ENCODE measurements at places on chromosomes 12 and 14. TPM values are rescaled to one million over a fixed set of nuclear protein-coding genes. Genes with fewer than 3 reads are reported as not detected.

DNA sequence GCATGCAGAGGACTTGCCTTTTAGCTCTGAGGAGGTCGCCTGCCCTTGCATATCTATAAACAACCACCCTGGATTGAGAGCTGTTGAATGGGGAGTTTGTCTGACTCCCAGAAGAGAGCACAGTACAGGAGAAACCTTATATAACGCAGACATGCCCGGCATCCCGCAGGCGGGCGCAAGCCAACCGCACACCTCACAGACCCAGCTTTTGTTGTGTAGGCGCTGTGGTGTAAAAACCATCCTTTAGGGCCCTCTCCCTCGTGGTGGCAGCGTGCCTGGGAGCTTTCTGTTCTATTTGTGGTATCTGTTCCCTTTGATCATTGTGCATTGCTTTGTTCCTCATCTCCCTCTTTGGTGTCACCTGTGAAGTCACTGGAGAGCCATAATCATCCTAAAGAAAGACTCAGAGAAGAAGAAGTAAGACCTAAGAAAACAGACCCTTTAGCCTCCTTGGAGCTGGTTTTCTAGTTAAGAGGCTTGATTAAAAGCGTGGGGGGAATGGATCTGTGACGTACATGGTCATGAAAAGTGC, 77.7 kb downstream of the ETV6 start:
- H3K4me1 ChIP-seq: peaks cover 25% of the 10 kb centered on the region
- no peak overlapping the region for H3K4me3 ChIP-seq
- no peaks in the 10 kb centered on the region for H3K27me3 ChIP-seq
- no peaks in the 10 kb centered on the region for H3K36me3 ChIP-seq

The HCAR1 gene
- 0.72 TPM for total RNA-seq

The ERBB3 gene
- 58.1 TPM for total RNA-seq

- DNase-seq: no peak
- H3K27ac ChIP-seq: no peak overlapping the region
- H3K27me3 ChIP-seq: no peaks in the 10 kb centered on the region
- no peaks in the 10 kb centered on the region for H3K36me3 ChIP-seq
- H3K4me3 ChIP-seq: no peak overlapping the region
Measured at GRCh38 chr12:123941000-123941399, 31.6 kb downstream of the CCDC92 start.

The MTERF2 gene
- 15.0 TPM for total RNA-seq

GRCh38 chr12:52202361-52203078, 10.7 kb upstream of the KRT80 start:
- H3K4me3 ChIP-seq: no peak overlapping the region
- no peaks in the 10 kb centered on the region for H3K36me3 ChIP-seq
- no peaks in the 10 kb centered on the region for H3K27me3 ChIP-seq
- DNase-seq: peak; percentile 90

The SNX6 gene
- total RNA-seq: 83.2 TPM

DNA sequence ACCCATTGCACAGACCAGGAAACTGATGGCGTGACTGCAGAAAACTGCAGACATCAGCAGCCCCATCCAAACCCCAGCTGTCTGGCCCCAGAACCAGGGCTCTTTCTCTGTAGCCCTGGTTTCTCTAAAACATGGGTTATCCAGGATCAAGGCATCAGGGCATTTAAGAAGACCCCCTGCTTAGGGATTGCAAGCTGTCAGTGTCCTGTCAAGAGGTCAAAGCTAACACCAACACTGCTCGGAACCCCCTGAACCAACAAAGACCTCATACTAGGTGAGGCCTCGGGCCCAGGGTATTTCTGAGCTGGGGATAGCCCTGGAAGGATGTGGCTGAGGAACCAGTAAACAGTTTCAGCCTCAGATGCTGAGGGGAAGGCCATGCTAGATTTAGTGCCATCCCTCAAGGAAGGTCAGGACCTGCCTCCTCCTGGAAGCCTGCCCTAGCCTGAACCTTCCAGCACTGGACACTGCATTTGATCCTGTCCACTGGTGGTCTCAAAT, 39.2 kb downstream of the BCL11B start:
- H3K27me3 ChIP-seq: no peaks in the 10 kb centered on the region
- H3K27ac ChIP-seq: no peak overlapping the region
- no peak overlapping the region for H3K4me3 ChIP-seq
- no peaks in the 10 kb centered on the region for H3K36me3 ChIP-seq

DNA sequence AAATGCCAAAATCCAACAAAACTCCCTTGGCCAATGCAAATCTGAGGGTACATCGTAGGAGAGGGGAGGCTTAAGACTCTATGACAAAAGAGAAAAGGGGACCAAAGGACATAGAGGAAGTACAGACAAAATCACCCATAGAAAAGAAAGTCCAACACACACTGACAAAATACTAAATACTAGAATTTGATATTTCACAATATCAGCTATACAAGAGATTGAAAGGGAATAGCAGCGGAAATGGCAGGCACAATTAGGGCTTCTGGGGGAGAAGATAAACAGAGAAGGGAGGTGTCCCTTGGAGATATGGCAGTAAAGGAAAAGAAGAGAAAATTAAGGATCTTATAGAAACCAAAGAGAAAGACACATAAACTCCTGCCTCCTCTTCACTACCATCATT, 29.0 kb downstream of the ATP2B1 start:
- H3K4me3 ChIP-seq: no peak overlapping the region
- H3K36me3 ChIP-seq: no peaks in the 10 kb centered on the region
- H3K27ac ChIP-seq: no peak overlapping the region
- no peaks in the 10 kb centered on the region for H3K27me3 ChIP-seq
- no peaks in the 10 kb centered on the region for H3K4me1 ChIP-seq
- DNase-seq: no peak

The B4GALNT3 gene
- total RNA-seq: 12.5 TPM

The PLA2G1B gene
- total RNA-seq: not detected

The CMA1 gene
- total RNA-seq: 2.1 TPM

The RIMBP2 gene
- 51.7 TPM for total RNA-seq

The CATSPERB gene
- 2.1 TPM for total RNA-seq

GRCh38 chr14:56805201-56805991, 4.9 kb downstream of the OTX2 start:
- H3K36me3 ChIP-seq: no peaks in the 10 kb centered on the region
- H3K27ac ChIP-seq: no peak overlapping the region
- peaks cover 88% of the 10 kb centered on the region for H3K27me3 ChIP-seq
- H3K4me3 ChIP-seq: no peak overlapping the region
- DNase-seq: no peak
- H3K4me1 ChIP-seq: no peaks in the 10 kb centered on the region

The AMIGO2 gene
- 8.7 TPM for total RNA-seq

DNA sequence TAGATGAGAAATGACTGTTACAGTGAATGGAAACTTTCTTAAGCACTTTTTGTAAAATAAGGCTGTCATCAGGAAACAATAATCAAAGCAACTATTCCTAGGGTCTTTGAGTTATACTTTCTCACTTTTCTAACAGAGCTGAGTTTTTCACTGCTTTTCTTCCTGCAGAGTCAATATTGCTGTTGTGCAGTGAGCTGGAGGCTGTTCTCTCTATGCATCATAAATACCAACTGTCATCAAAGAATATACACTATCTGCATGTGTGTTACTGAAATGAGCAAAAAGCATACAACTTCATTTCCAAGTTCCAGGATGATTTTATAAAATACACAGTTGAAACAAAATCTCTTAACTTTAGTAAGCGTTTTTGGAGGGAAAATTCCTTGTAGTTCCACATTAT, 110.4 kb upstream of the CPSF6 start:
- H3K27me3 ChIP-seq: no peaks in the 10 kb centered on the region
- H3K36me3 ChIP-seq: no peaks in the 10 kb centered on the region
- no peak for DNase-seq

GRCh38 chr12:59080101-59080500, 159.8 kb upstream of the LRIG3 start:
- H3K36me3 ChIP-seq: no peaks in the 10 kb centered on the region
- H3K27ac ChIP-seq: no peak overlapping the region
- no peaks in the 10 kb centered on the region for H3K27me3 ChIP-seq

- peaks cover 34% of the 10 kb centered on the region for H3K4me1 ChIP-seq
- H3K36me3 ChIP-seq: peaks cover 2% of the 10 kb centered on the region
- H3K27ac ChIP-seq: peak overlapping the region; percentile 86
- H3K4me3 ChIP-seq: no peak overlapping the region
Measured at GRCh38 chr14:65074449-65075150, 27.7 kb downstream of the MAX start.

The PLCZ1 gene
- total RNA-seq: not detected

DNA sequence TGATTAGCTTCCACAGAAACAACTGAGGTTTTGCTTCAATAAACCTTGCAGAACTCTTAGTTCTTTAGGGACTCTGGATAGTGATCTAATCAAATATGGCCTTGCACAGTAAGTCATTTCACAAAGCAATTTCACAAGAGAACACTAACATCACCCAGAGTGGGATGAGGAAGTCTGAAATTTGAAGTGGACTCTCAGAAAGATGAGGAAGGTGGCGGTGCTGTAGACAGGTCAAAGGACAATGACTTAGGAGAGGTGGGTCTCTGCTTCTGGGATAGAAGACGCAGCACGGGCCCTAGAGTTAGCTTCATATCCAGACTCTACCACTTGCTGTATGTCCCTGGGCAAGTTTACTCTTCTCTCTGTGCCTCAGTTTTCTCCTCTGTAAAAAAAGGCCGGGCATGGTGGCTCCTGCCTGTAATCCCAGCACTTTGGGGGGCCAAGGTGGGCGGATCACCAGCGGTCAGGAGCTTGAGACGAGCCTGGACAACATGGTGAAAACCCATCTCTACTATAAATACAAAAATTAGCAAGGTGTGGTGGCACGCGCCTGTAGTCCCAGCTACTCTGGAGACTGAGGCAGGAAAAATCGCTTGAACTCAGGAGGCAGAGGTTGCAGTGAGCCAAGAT, 18.9 kb downstream of the FOS start:
- no peak overlapping the region for H3K4me3 ChIP-seq
- no peaks in the 10 kb centered on the region for H3K27me3 ChIP-seq
- DNase-seq: no peak
- no peak overlapping the region for H3K27ac ChIP-seq
- no peaks in the 10 kb centered on the region for H3K36me3 ChIP-seq

- no peak overlapping the region for H3K27ac ChIP-seq
- no peaks in the 10 kb centered on the region for H3K4me1 ChIP-seq
- no peaks in the 10 kb centered on the region for H3K27me3 ChIP-seq
- no peaks in the 10 kb centered on the region for H3K36me3 ChIP-seq
- H3K4me3 ChIP-seq: no peak overlapping the region
- no peak for DNase-seq
Measured at GRCh38 chr14:98953551-98954348, 318.2 kb downstream of the BCL11B start.

- H3K36me3 ChIP-seq: no peaks in the 10 kb centered on the region
- no peak overlapping the region for H3K27ac ChIP-seq
- no peak overlapping the region for H3K4me3 ChIP-seq
- no peaks in the 10 kb centered on the region for H3K27me3 ChIP-seq
Measured at GRCh38 chr12:40581889-40582288, 110.3 kb upstream of the CNTN1 start.

- no peak for DNase-seq
- H3K27me3 ChIP-seq: no peaks in the 10 kb centered on the region
- no peak overlapping the region for H3K4me3 ChIP-seq
Measured at GRCh38 chr12:116954710-116955381, 44.1 kb downstream of the FBXW8 start.

GRCh38 chr12:120834489-120835303, 69.5 kb downstream of the SPPL3 start:
- no peaks in the 10 kb centered on the region for H3K27me3 ChIP-seq
- H3K27ac ChIP-seq: no peak overlapping the region
- H3K36me3 ChIP-seq: no peaks in the 10 kb centered on the region
- no peak for DNase-seq
- H3K4me1 ChIP-seq: no peaks in the 10 kb centered on the region
- H3K4me3 ChIP-seq: no peak overlapping the region

The TAS2R7 gene
- not detected for total RNA-seq

The CMAS gene
- 29.2 TPM for total RNA-seq

GRCh38 chr12:108633534-108634248, at the start of gene SELPLG:
SELPLG (minus strand) TSS chr12:108633894; CDS start chr12:108624307, 9,587 bp downstream.
- H3K4me3 ChIP-seq: no peak within 1 kb of the TSS
- no peaks in the 10 kb centered on the region for H3K36me3 ChIP-seq
- DNase-seq: peak; percentile 89

The SRRM4 gene
- 0.06 TPM for total RNA-seq

The MAP4K5 gene
- total RNA-seq: 47.8 TPM

DNA sequence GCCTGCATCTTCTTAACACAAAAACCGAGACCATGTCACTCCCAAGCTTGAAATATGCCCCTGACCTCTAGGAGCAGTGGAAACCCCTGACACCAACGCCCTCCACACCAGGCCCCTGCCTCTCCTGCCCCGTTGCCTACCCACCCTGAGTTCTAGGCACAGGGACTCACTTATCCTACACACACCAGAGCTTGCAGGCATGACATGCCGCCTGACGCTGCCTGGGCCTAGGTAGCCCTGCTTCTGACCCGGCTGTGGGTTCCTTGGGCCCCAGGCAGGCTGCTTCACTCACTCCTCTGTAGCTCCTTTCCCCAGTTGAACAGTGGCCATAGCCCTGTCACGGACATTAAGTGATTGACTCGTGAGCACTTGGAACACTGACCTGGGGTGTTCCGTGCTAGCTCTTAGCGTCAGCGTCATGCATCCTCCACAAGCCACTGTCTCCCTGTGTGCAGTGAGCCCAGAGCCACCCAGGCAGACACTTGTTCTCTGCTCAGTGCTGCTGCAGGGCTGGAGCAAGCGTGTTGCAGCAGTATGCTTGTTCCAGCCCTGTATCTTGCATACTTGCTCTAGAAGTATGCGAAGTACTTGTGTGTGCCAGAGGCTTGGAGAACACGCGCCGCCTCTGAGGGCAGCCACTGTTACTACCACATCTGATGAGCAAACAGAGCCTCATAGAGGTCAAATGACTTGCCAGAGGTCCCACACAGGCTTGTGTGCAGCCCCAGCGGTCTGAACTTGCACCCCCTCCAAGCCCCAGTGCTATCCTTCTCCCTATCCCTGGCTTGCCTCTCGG, 15.6 kb downstream of the OTUB2 start:
- H3K27ac ChIP-seq: no peak overlapping the region
- no peak for DNase-seq
- no peak overlapping the region for H3K4me3 ChIP-seq
- no peaks in the 10 kb centered on the region for H3K4me1 ChIP-seq
- no peaks in the 10 kb centered on the region for H3K36me3 ChIP-seq

GRCh38 chr14:61655777-61656176, 39.5 kb upstream of the HIF1A start:
- no peak overlapping the region for H3K4me3 ChIP-seq
- H3K36me3 ChIP-seq: no peaks in the 10 kb centered on the region
- no peak for DNase-seq
- H3K4me1 ChIP-seq: no peaks in the 10 kb centered on the region
- no peaks in the 10 kb centered on the region for H3K27me3 ChIP-seq

- no peaks in the 10 kb centered on the region for H3K27me3 ChIP-seq
- DNase-seq: no peak
- peaks cover 4% of the 10 kb centered on the region for H3K4me1 ChIP-seq
- peaks cover 9% of the 10 kb centered on the region for H3K36me3 ChIP-seq
- no peak overlapping the region for H3K4me3 ChIP-seq
Measured at GRCh38 chr14:64447876-64448670, 17.2 kb upstream of the AKAP5 start.

DNA sequence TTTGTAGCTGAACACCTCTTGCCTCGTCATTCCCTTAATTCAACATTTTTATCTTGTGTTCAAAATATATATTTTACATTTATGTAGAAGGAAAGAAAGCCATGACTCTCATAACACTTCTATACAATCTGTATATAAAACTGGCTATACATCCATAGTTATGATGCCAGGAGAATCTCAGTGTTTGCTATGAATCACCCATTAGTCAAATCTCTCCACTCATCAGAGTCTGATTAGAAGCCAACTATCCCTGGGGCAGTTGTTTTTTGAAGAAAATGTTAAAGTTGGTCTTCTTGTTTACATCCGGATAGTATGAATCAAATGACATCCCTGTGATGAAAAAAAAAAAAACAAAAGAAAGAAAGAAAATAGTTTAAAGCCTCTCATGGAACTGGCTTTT, 503.9 kb downstream of the NELL2 start:
- H3K27ac ChIP-seq: no peak overlapping the region
- no peaks in the 10 kb centered on the region for H3K36me3 ChIP-seq
- no peak for DNase-seq
- H3K4me3 ChIP-seq: no peak overlapping the region
- H3K27me3 ChIP-seq: no peaks in the 10 kb centered on the region
- no peaks in the 10 kb centered on the region for H3K4me1 ChIP-seq

The TCL1B gene
- total RNA-seq: not detected
